Thoracic aorta (tissue), 2 donors: ENCODE measurements at places on chromosomes 3 and 15. TPM values are rescaled to one million over a fixed set of nuclear protein-coding genes. Genes with fewer than 3 reads are reported as not detected.

DNA sequence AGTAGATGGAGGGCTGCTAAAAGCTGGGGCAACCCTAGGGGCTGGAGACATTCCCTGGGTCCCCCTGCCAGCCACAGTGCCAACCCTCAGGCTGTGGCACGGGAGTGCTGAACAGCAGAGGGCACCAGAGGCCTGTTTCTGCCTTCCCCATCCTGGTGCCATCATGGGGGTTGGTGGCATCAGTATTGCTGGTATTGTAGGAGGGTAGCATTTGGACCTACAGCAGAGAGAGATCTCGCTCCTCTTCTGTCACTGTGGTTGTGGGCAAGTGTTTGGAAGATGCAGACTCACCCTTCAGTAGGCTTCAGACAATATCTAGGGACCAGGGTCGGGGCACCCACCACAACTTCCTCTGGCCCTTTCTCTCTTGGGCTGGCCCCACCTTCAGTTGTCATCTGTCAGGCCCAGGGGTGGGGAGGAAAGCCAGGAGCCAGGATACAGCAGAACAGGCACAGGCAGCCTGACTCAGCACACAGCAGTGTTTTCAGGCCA is 123.5 kb downstream of the RPLP1 start:
- no peak for DNase-seq
- H3K4me3 ChIP-seq: no peak overlapping the region
- peaks cover 12% of the 10 kb centered on the region for H3K4me1 ChIP-seq
- H3K27ac ChIP-seq: no peak overlapping the region
- no peaks in the 10 kb centered on the region for H3K27me3 ChIP-seq

DNA sequence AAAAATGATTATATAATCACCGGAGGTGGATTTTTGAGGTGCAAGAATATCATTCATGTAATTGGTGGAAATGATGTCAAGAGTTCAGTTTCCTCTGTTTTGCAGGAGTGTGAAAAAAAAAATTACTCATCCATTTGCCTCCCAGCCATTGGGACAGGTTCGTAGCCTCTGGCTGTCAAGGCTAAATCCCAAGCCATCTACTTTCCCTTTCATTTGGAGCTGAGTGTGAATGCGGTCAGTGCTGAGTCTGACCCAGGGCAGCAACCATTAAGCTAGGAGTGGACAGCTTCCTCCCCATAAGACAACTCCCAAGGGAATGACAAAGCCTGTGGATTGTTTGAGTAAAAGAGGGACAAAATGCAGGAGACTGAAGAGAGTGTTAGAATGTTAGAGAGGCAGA is 33.6 kb downstream of the PARP14 start:
- DNase-seq: no peak
- H3K36me3 ChIP-seq: peaks cover 28% of the 10 kb centered on the region
- H3K4me1 ChIP-seq: no peaks in the 10 kb centered on the region
- no peaks in the 10 kb centered on the region for H3K27me3 ChIP-seq
- H3K27ac ChIP-seq: no peak overlapping the region
- no peak overlapping the region for H3K4me3 ChIP-seq

DNA sequence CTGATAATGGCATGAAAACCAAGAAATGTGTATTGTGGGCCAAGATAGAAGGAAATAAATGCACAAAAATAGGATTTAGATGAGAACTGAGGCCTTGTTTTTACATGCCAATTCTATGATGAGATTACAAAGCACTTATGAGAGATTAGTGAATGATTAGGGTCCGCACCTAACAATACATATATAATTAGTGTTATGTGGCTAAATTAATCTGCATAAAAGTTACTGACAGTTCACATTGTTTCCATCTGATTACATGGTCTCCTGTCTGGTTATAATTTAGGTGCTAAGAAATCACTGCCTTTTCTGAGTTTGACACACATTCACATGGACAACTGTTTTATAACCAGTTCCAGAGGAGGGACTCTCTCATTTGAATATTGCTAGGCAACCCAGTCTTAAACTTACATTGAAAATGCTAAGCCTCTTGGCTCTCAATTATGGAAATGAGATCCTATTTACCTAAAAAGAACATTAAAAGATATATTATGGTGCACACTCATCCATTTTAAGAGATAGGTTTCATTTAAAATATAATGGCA is 117.0 kb upstream of the ARL6 start:
- H3K27ac ChIP-seq: no peak overlapping the region
- H3K4me1 ChIP-seq: no peaks in the 10 kb centered on the region
- no peak for DNase-seq

DNA sequence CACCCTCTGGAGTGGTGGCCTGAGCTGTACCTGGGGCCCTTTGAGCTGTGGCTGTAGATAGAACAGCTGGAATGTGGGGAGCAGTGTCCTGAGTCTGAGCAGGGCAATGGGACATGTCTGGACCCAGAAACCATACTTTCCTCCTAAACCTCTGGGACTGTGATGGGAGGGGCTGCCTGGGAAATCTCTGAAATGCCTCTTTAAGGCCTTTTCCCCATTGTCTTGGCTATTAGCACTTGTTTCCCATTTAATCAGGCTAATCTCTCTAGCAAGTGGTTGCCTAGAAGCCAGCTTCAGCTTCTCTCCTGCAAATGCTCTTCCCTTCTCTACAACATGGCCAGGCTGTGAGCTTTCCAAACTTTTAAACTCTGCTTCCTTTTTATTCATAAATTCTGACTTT is 58.5 kb upstream of the SPATA16 start:
- no peaks in the 10 kb centered on the region for H3K36me3 ChIP-seq
- no peaks in the 10 kb centered on the region for H3K4me1 ChIP-seq
- no peak overlapping the region for H3K27ac ChIP-seq
- H3K27me3 ChIP-seq: no peaks in the 10 kb centered on the region
- no peak overlapping the region for H3K4me3 ChIP-seq
- no peak for DNase-seq

OR5K2 gene
- total RNA-seq: not detected
